Psoas muscle (tissue), 8 donors: ENCODE measurements at places on chromosomes 16 and 17. TPM values are rescaled to one million over a fixed set of nuclear protein-coding genes. Genes with fewer than 3 reads are reported as not detected.
A peak's percentile ranks its signal among the peaks of the same experiment; 100 is the strongest.

DNA sequence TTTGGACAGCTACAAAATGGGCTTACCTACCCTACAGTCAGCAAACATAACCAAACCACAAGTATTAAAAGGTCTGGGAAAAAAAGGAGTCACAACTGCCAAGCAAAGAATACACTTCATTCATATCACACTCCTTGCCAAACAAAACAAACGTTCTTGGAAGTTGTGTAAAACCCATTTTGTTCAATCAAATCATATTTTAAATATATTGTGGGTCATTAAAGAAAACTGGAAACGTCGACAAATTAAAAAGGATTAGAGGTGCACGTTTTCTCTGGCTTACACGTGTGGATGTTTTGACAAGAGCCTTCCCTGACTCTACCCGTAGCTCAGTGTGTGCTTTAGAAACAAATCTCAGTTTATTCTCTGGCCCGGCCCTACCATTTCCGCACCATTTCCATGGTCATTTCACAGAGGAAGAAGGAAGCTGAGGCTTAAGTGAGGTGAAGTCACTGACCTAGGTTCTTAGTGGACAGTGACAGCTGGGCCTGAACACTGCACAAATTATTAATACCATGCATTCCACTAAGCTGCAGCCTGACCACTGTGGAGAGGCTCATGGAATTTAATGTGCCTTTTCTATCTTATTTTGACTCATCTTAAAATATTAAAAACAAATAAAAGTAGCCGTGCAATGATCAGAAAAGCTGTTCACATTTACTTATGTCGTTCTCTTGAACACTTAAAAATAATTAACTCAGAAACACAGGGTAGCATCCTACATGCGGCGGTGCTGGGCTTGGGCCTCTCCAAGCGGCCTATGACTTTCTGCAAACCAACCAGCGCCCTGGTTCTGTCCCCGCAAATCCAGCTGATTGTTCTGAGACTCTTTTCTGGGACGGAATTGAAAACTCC is 968 bp downstream of the CEP112 start:
- peak overlapping the region; percentile 93 for H3K4me3 ChIP-seq
- H3K4me1 ChIP-seq: peaks cover 16% of the 10 kb centered on the region
- peak overlapping the region; percentile 81 for H3K27ac ChIP-seq
- no peaks in the 10 kb centered on the region for H3K27me3 ChIP-seq
- H3K36me3 ChIP-seq: no peaks in the 10 kb centered on the region

DNA sequence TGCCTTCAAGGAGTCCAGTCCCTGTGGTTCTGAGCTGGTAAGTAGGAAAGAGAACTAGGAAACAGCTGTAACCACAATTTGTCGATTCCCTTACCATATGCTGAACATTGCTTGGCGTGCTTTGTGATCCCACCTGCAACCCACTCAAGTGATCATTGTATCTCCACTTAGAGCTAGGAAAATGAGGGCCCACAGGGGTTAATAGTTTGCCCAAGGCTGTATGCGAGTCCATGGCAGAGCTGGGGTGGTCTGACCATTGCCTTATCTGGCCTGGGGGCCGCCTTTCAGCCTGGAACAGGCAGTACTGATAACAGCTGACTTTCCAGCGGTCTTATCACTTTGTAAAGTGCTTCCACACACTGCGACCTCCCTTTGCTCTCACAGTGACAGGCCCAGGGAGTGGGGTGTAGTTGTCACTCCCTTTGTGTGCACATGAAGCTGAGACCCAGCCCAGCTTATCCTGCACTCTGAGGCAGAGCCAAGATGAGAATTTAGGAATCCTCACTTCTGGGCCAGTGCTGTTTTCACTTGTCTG is 9.8 kb downstream of the MYL4 start:
- H3K4me3 ChIP-seq: no peak overlapping the region
- no peak for DNase-seq
- H3K36me3 ChIP-seq: no peaks in the 10 kb centered on the region
- no peak overlapping the region for H3K27ac ChIP-seq
- no peaks in the 10 kb centered on the region for H3K4me1 ChIP-seq

The ADCY7 gene
- 4.6 TPM for total RNA-seq

- H3K27ac ChIP-seq: peak overlapping the region; percentile 66
Observed at GRCh38 chr17:21193031-21193430, 20.9 kb downstream of the TMEM11 start.

The C16orf90 gene
- not detected for total RNA-seq

GRCh38 chr17:29603109-29603674 is 10.3 kb downstream of the ANKRD13B start:
- no peak overlapping the region for H3K4me3 ChIP-seq
- H3K27me3 ChIP-seq: no peaks in the 10 kb centered on the region
- DNase-seq: no peak

The AIPL1 gene
- total RNA-seq: not detected

DNA sequence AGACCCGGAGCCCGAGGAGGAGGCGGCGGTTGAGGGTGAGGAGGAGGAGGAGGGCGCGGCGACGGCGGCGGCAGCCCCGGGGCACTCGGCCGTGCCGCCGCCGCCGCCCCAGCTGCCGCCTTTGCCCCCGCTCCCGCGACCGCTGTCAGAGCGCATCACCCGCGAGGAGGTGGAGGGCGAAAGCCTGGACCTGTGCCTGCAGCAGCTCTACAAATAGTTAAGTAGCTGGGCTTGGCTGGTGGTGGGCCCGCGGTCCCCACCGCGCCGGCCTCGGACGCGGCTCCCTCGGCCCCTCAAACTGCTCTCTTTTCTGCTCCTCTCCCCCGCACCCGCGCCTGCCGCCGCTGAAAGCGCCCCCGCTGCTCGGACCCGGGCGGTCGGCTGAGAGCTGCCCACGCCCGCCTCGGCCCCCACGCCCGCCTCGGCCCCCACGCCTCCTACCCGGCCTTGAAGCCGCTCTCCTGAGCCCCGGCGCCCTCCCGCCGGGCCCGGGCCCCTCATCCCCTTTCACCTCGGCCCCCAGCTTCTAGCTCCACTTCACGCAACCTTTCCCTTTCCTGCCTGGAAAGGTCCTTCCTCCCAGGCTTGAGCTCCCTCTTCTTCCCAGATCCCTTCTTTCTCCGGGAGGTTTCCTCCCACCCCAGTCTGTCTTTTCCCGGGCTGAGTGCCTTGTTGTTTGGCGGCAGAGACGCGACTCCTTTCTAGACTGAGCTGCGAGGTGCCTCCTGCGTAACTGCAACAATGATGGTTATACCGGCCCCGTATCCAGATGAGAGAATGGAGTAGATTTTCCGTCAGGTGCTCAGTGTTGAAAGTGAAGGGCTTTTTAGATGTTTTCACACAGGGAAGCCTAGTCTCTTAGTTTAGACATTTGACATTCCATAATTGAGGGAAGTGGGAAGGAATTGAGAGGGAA is 850 bp downstream of the PPM1E start:
- H3K27me3 ChIP-seq: peaks cover 19% of the 10 kb centered on the region
- no peak for DNase-seq
- no peaks in the 10 kb centered on the region for H3K36me3 ChIP-seq
- H3K4me1 ChIP-seq: no peaks in the 10 kb centered on the region

DNA sequence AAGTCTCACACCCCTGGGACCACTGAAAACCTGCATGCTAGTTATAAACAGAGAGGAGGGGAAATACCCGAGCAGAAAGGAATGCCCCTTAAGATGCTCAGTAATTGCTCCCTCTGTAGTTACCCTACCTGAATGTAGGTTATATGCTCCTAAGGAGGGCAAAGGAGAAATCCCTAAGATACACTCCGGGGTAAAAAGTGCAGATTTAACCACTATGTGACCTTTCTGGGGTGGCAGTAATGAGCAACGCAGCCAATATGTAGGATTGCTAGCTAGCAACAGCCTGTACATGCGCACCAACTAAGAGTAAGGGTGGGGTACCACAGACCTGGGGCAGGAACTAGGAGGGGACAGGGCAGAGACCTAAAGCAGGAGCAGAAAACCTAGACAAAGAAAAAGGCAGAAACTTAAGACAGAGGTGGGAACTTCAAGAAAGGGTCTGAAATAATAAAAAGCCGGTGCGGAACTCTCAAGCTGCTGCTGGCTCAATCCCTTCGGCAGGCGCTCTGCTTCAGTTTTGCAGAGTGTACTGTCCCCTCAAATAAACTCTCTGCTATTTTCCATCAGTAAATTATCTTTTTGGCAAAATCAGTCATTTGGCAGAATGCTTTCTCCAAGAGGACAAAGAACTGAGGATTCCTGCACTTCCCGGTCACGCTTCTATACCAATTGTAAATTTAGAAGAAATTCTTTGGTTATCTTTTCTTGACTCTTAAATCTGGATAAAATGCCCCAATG is 823.8 kb downstream of the CDH11 start:
- no peaks in the 10 kb centered on the region for H3K4me1 ChIP-seq
- no peak for DNase-seq
- no peak overlapping the region for H3K4me3 ChIP-seq
- no peaks in the 10 kb centered on the region for H3K27me3 ChIP-seq
- no peaks in the 10 kb centered on the region for H3K36me3 ChIP-seq

GRCh38 chr16:79150151-79150550 is 450.4 kb downstream of the MAF start:
- DNase-seq: no peak
- no peak overlapping the region for H3K27ac ChIP-seq
- H3K4me3 ChIP-seq: no peak overlapping the region
- H3K36me3 ChIP-seq: no peaks in the 10 kb centered on the region
- no peaks in the 10 kb centered on the region for H3K27me3 ChIP-seq

DNA sequence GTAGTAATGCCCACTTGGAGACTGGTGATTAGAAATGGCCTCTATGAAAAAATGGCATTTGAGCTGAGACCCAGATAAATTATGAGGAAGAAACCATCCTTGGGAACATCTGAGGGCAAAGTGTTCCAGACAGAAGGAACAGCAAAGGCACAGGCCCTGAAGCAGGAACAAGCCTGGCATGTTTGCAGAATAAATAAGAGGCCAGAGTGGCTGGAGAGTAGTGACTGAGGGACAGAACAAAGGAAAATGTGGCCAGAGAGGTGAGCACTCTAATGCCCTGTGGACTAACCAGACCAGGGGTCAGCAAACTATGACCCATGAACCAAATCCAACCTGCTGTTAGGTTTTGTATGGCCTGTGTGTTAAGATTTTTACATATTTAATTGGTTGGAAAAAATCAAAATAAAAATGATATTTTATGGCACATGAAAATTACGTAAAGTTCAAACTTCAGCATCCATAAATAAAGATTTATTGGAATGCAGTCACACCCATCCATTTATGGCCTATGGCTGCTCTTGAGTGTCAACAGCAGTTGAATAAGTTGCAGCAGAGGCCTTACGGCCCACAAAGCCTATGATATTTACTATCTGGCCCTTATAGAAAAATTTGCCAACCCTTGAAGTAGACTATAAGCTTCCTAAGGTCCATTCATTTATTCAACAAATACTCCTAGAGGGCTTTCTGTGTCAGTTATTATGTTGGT is 210.0 kb upstream of the TOX3 start:
- H3K27ac ChIP-seq: no peak overlapping the region
- no peaks in the 10 kb centered on the region for H3K4me1 ChIP-seq
- DNase-seq: no peak
- H3K36me3 ChIP-seq: no peaks in the 10 kb centered on the region

GRCh38 chr17:31163091-31163781 is 68.5 kb downstream of the NF1 start:
- DNase-seq: no peak
- no peak overlapping the region for H3K27ac ChIP-seq
- no peak overlapping the region for H3K4me3 ChIP-seq
- no peaks in the 10 kb centered on the region for H3K4me1 ChIP-seq

The ZNF500 gene
- total RNA-seq: 7.0 TPM

DNA sequence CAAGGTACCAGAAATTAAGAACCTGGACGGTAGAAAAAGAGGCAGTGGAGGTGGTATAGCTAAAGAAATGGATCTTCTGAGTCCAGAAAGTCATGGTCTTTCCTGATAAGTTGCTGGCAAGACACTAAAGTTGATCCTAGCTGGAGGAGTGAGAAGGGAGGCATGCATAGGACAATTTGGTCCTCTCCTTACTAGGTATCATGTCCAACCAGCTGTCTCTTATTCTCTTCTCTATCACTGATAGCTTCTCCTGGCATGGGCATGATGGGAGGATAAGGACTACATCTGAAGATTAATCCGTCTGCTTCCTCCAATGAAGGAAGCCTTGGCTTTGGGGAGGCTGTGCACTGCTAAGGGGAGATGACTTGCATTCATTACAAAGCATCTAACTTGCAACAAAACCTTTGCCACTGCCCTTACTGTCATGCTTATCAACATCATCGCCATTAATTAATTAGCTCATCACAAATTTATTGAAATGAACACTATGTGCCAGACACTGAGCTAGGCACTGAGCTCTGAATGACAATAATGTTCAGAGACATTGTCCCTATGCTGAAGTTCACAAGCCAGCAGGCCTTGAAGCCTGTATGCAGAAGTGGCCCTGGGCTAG is 3.1 kb upstream of the FAM117A start:
- no peak overlapping the region for H3K27ac ChIP-seq
- no peak overlapping the region for H3K4me3 ChIP-seq
- DNase-seq: no peak
- no peaks in the 10 kb centered on the region for H3K27me3 ChIP-seq

The DPEP2 gene
- total RNA-seq: not detected

The TLCD3B gene
- total RNA-seq: 0.17 TPM

GRCh38 chr17:79399610-79400144 is 211.2 kb downstream of the RBFOX3 start:
- H3K36me3 ChIP-seq: no peaks in the 10 kb centered on the region
- no peak overlapping the region for H3K4me3 ChIP-seq
- no peak for DNase-seq
- H3K27ac ChIP-seq: no peak overlapping the region
- peaks cover 47% of the 10 kb centered on the region for H3K27me3 ChIP-seq
- H3K4me1 ChIP-seq: no peaks in the 10 kb centered on the region

- no peaks in the 10 kb centered on the region for H3K27me3 ChIP-seq
- peaks cover 57% of the 10 kb centered on the region for H3K36me3 ChIP-seq
- no peak for DNase-seq
- peak overlapping the region; percentile 59 for H3K27ac ChIP-seq
Observed at GRCh38 chr16:4803401-4803844, 990 bp upstream of the ROGDI start.

DNA sequence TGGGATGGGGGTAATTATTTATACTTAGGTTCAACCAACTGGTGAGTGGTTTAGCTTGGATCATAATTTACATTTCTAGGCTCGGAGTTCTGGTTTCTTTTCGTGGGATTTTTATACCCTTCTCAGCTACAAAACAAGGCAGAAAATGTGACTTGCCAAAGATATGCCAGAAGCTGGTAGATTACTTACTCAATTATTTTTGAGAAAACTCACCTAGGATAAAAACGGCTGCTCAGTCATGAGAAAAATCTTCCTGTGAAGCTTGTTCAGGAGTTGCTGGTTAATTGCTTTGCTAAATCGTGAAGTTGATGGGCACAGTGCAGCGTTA is 1.1 kb downstream of the NDEL1 start:
- peaks cover 21% of the 10 kb centered on the region for H3K4me1 ChIP-seq
- H3K4me3 ChIP-seq: peak overlapping the region; percentile 84
- peaks cover 12% of the 10 kb centered on the region for H3K36me3 ChIP-seq
- H3K27me3 ChIP-seq: no peaks in the 10 kb centered on the region
- peak overlapping the region; percentile 98 for H3K27ac ChIP-seq

The OR1D5 gene
- total RNA-seq: not detected

DNA sequence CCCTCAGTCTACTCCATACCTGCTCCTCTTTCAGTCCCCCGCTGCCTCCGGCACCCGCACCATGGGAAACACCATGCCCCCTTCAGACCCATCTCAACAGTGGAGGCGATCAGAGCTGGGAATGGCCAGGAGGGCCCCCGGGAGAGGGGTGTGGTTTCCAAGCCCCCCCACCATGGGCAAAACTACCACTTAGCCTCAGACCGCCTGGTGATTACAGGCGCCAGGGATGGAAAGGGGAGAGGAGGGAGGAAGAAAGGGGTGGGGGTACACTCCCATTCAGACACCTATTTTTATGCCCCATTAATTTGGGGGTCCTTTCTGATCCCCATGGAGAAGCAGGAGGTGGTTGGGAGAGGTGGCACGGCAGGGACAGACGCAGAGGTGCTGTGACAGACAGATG is at the start of gene C17orf114:
Gene C17orf114, minus strand, starts transcription at position 101 of the 400 bp plus-strand sequence.
- H3K36me3 ChIP-seq: peaks cover 23% of the 10 kb centered on the region
- H3K4me3 ChIP-seq: no peak within 1 kb of the TSS
- no peaks in the 10 kb centered on the region for H3K27me3 ChIP-seq
- peak; percentile 28 for DNase-seq
- peaks cover 4% of the 10 kb centered on the region for H3K4me1 ChIP-seq

The COQ7 gene
- 33.7 TPM for total RNA-seq
